Renal cortical epithelial cell (primary cell): ENCODE measurements at places on chromosomes 3 and 15. TPM values are rescaled to one million over a fixed set of nuclear protein-coding genes. Genes with fewer than 3 reads are reported as not detected.
A peak's percentile ranks its signal among the peaks of the same experiment; 100 is the strongest.

CAMP gene
- total RNA-seq, result 0.25 TPM in 1 of 2 replicates, not detected in the other

P2RY13 gene
- total RNA-seq, result not detected in 2 replicates

DNA sequence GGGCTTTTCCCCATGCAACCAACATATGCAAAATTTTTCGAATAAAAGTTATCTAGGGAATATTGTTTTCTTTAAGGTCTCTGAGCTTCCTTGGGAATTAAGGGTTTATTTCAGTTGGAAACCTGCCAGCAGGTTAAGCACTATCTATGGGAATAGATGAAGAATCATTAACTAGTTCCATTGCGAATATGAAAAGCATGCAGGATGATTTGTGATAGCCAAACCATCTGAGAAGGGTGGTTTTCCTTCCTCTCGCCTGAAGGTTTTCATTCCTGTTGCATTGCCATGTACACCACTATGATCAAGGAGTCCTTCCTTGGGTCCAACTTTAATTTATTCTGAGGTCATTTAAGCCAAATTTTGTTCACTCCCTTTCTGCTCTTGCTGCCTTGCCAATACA, 184.9 kb downstream of the NR2F2 start:
- DNase-seq, result peak; percentile 15

GRCh38 chr15:74387141-74387541, 19.7 kb upstream of the CYP11A1 start:
- no peak for DNase-seq

- DNase-seq, result peak; percentile 91
These were observed 93.1 kb upstream of the SAMMSON start for GRCh38 chr3:69906351-69906966.
